ENCODE measurements at places on chromosomes 3 and 15.

GRCh38 chr3:16883723-16884083, 1.1 kb upstream of the PLCL2 start:
- DNase-seq = no peak

DNA sequence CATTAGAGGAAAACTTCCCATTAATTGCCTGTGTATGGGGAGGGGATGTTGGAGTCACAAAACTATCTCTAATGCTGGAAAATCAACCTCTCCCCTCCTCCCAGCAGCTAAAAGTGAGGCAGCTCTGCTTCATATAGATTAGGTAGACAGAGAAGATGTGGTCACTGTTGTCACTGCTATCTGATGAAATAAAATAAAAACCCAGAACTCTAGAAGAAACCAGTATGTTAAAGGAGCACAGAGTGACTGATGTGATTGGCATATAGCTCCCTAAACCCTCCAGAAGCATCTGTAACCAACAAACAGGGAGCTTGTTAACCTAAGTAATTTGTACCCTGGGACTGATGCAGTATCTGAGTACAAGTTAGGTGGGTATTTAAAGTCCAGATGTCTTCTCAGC, 211.9 kb upstream of the TRIM42 start:
- no peak for DNase-seq

GRCh38 chr3:30112902-30113484, 493.4 kb upstream of the TGFBR2 start:
- peak; percentile 61 for DNase-seq

DNA sequence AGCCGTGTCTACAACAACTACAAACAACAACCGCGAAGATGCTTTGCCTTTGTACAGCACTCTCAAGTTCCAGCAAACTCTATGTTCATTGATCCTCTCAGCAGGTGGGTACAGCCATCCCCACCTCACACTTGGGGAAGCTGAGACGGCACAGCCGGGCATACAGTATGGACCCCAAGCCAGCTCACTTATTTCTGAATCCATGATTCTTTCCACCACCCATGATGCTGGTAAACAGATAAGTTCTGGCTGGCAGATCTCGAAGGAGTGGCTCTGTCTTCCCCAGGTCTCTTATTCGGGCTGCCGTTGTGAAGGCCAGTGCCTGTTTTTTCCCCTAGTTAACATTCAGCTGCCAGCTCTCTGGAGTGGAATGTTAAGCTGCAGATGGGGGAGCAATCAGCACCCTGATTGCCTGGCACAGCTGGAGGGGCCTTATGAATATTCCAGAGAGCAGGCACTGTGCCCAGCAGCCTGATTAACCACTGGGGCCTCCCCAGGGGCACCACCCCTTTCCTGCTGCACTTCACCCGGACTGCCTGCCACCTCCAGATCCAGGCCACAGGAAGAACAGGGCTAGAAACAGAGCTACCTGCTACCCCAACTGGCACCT, 73.2 kb downstream of the CORO2B start:
- DNase-seq = no peak

DNA sequence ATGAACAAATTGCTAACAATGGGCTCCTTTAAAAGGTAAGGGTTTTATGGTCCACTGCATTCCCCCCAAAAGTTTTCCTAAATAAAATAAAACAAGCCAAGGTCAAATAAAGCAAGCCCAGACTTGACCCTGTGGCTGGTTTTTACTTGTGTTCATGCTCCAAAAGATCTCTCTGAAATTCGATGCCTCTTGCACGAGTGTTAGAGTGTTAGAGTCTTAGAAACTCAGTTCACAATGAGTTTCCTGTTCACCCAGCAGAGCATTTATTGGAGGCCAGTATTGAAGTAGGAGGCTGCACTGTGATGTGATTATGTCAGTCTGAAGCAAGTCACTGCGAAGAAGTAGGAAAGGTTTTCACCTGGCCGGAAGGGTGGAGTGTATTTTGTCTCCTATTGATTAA, 59.9 kb upstream of the LRTM1 start:
- DNase-seq = no peak

DNA sequence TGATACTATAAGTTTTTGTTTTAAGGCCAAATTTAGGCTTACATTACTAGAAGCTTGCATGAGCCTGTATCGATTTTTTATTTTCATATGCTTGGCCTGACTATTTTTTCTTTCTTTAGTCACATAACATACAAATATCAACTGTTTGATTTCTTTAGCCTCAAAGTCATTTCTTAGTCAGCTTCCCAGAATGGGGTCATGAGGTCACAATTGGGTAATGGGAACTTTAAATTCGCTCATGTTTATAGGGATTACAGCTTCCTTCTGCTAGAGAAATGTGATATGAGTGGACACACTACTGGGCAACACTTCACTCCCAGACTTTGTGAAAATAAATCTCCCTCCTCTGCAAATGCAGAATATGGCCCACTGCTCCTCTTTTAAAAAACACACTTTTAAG, 9.1 kb upstream of the TIPARP start:
- DNase-seq = no peak

GRCh38 chr3:8579096-8579495, 65.5 kb downstream of the SSUH2 start:
- DNase-seq = no peak

DNA sequence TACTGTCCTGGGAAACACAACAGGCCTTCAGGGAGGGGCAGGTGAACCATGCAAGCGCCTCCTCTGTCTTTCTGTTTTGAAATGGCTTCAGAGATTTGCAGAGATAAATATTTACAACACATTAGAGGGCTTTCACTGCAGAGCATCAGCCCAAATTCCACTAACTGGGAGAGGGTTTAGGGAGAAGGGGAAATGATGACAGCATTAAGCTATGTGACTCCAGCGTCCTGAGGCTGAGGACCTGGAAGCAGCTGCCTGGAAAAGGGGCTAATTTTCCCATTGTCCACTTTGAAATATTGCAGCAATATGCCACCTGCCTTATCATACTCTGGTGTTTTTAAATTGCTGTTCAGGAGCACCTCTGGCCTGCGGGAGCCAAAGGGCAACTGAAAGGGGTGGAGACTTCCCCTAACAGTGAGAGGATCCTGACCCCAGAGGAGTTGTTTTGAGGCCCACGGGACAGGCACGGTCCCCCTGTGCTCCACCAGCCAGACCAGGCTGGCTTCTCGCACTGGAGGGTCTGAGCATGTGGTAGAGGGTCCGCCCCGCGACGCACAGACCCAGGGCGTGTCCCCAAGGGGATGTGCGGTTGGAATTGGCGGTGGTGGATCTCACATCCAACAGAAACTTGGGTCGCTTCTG, 110.6 kb downstream of the XXYLT1 start:
- no peak for DNase-seq

GRCh38 chr3:27387625-27388024, 18.4 kb upstream of the NEK10 start:
- DNase-seq = no peak

DNA sequence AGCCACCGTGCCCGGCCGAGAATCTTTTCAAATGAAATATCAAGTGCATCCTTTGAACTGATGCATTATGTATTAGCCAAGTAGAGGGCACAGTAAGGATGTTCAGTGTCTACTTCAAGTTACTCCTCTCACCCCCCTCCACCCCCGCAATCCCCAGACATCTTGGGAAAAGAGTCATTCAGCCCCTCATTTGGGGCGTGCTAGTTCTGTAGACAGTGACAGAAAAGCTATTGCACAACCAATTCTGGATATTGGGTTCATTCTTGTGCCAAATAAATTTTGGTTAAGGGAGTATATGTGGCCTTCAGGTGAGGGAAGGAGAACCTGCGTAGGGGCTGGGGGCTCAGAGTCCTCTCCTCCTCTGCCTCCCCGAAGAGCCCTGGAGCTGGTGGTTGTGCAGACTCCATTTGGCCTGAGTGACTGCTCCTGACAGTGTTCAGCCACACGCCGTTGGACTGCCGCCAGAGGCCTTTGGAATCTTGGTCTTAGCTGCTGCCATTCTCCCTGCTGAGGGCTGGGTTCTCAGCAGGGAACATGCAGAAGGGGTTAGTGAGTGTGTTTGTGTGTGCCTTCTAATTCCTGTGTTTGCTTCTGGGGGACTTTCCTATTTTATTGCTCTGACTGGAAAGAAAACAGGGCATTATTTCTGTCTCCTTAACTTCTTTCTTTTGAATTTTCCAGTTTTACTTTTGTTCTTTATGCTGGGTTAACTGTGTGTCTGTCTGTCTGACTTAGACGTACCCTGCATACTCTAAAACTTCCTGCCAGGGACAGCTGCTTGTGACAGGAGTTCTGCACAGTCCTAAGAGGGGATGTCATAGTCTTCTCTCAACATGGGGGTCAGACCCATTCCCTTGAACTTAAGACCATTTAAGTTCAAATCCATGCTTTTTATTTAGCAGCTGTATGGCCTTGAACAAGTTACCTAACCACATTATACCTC, 21.0 kb downstream of the RARB start:
- DNase-seq = peak; percentile 32

GRCh38 chr15:74773329-74773728, 8.6 kb upstream of the CSK start:
- DNase-seq = no peak
